SK-N-SH (cell line): ENCODE measurements at places on chromosomes 16 and 17.
A peak's percentile ranks its signal among the peaks of the same experiment; 100 is the strongest.

GRCh38 chr17:77370586-77370985 lies 229.8 kb downstream of the SEC14L1 start:
- peaks cover 62% of the 10 kb centered on the region for H3K4me1 ChIP-seq
- DNase-seq: no peak
- H3K27me3 ChIP-seq: no peaks in the 10 kb centered on the region
- H3K4me3 ChIP-seq: no peak overlapping the region
- H3K36me3 ChIP-seq: no peaks in the 10 kb centered on the region

- DNase-seq: peak; percentile 67
- H3K27ac ChIP-seq: no peak overlapping the region
- H3K36me3 ChIP-seq: no peaks in the 10 kb centered on the region
- H3K27me3 ChIP-seq: no peaks in the 10 kb centered on the region
Measured at GRCh38 chr17:9291912-9292560, 270.7 kb downstream of the NTN1 start.

DNA sequence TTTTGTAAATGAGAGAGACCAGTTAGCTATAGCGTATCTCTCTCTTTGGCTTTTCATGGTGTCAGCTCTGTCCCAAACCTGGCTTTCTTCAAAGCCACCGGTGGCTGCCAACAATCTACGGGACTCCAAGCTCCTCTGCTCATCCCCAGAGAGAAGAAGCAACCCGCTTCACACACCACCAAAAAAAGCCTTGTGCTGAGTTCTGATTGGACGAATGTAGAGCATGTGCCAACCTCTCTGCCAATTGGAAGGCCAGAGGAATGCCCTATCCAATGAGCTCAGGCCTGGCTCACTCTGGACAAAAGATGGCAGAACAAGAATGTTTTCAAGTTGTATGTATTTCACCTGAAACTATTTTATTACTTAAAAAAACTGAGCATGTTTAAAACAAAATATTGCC lies 202.4 kb downstream of the C16orf95 start:
- DNase-seq: no peak
- H3K4me1 ChIP-seq: no peaks in the 10 kb centered on the region
- peaks cover 74% of the 10 kb centered on the region; the same call in 1 of the 2 replicates for H3K27me3 ChIP-seq
- H3K36me3 ChIP-seq: no peaks in the 10 kb centered on the region

GRCh38 chr16:81632392-81633146 lies 146.5 kb upstream of the PLCG2 start:
- no peaks in the 10 kb centered on the region for H3K27me3 ChIP-seq
- H3K4me3 ChIP-seq: no peak overlapping the region
- H3K4me1 ChIP-seq: peaks cover 12% of the 10 kb centered on the region; the same call in 1 of the 2 replicates
- no peak overlapping the region for H3K27ac ChIP-seq
- DNase-seq: no peak

DNA sequence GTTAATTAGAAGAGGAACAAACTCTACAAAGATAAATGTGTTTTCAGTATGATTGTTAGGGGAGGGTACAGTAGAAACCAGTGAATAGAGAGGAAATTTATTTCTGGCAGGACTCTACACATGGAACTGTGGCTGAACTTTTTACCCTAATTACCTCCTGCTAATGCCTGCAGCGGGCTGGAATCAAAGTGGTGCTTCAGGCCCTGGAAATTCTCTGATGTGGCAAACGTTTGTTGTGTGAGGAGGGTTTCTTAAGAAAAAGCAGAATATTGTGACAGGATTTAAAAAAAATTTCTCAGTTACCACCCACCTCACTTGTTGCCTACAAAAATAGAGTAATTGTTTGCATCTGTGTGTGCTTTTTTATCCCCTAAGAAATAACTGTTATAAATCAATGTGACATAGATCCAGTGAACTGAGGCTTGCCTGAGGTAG lies 154.5 kb downstream of the BCAS3 start:
- no peaks in the 10 kb centered on the region for H3K36me3 ChIP-seq
- peak overlapping the region; percentile 71 for H3K27ac ChIP-seq
- H3K27me3 ChIP-seq: no peaks in the 10 kb centered on the region
- H3K4me1 ChIP-seq: peaks cover 11% of the 10 kb centered on the region

DNA sequence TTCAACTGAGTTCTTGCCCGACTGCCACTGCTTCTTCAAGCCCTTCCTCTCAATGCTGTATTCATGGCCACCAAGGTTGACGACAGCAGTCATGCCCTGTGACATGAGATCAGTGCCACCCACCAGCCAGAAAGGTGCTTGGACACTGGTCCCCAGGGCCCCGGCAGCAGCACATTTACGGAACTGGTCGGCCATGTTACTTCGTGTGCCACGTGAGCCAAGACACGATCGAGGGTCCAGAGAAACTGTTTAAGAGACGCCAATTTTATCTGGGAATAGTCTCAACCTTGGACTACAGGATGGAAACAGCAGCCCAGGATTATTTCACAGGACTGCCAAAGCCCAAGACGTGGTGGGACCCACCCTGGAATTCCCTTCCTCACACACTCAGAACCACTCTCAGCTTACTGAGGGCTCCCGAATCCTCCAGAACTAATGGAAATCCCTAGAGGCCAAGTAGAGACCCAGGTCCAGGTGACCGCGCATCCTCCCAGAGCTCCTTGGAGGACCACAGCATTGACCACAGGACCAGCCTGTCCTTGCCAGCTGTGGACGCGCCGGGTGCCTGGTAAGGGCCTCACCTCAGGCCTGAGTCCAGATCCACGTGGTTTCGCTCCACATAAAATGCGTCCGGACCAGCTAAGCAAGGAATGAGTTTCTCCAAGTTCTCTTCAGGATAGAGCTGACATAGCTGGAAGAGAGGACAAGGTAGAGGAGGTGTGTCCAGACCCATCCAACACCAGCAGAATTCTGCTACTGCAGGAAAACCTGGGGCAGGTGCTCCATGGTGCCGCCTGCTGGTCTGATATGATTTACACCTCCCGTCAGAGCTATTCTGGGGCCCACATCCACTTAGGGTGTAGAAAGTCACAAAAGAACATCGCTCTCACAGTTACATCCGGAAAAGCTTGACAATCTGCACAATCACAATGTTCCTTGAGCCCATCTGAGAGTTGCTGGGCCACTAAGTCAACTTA lies 28.2 kb downstream of the MAP1LC3B start:
- H3K36me3 ChIP-seq: peaks cover 48% of the 10 kb centered on the region
- H3K4me3 ChIP-seq: no peak overlapping the region
- no peaks in the 10 kb centered on the region for H3K27me3 ChIP-seq
- peaks cover 3% of the 10 kb centered on the region; the same call in 1 of the 2 replicates for H3K4me1 ChIP-seq

DNA sequence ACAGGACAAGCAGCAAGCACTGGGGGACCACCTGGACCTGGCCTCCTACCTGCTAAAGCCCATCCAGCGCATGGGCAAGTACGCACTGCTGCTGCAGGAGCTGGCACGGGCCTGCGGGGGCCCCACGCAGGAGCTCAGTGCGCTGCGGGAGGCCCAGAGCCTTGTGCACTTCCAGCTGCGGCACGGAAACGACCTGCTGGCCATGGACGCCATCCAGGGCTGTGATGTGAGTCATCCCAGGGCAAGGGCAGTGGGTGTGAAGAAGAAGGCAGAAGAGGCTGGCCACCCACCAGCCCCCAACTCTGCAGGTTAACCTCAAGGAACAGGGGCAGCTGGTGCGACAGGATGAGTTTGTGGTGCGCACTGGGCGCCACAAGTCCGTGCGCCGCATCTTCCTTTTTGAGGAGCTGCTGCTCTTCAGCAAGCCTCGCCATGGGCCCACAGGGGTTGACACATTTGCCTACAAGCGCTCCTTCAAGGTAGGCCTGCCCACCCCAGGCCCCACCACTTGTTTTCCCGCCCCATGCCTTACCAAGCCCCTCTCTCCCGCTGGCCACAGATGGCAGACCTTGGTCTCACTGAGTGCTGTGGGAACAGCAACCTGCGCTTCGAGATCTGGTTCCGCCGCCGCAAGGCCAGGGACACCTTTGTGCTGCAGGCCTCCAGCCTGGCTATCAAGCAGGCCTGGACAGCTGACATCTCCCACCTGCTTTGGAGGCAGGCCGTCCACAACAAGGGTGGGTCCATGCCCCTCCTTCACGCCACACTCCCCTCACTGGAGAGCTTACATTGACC lies 7.3 kb downstream of the PLEKHG4 start:
- DNase-seq: no peak
- peaks cover 21% of the 10 kb centered on the region; the same call in 1 of the 2 replicates for H3K4me1 ChIP-seq
- H3K27ac ChIP-seq: no peak overlapping the region

DNA sequence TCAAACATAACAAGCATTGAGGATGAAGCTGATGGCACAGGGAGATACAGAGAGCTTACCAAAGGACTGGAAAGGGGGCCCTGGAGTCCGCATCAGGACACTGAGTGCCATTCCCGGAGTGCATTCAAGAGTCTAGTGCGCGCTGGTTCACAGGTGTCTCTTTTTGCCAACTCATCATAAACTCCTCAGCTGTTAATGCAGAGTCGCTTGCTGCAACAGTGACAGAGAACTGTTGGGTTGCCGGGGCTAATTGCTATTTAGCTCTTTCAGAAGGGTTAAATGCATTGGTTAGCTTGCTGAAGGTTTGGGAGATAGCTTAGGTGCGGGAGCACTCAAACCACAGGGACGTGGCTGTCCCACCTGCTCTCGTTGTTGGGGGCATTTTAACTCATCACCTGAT lies 1091.6 kb upstream of the EEF2KMT start:
- H3K27me3 ChIP-seq: no peaks in the 10 kb centered on the region
- H3K4me3 ChIP-seq: no peak overlapping the region
- H3K4me1 ChIP-seq: no peaks in the 10 kb centered on the region
- no peak for DNase-seq
- no peaks in the 10 kb centered on the region for H3K36me3 ChIP-seq

DNA sequence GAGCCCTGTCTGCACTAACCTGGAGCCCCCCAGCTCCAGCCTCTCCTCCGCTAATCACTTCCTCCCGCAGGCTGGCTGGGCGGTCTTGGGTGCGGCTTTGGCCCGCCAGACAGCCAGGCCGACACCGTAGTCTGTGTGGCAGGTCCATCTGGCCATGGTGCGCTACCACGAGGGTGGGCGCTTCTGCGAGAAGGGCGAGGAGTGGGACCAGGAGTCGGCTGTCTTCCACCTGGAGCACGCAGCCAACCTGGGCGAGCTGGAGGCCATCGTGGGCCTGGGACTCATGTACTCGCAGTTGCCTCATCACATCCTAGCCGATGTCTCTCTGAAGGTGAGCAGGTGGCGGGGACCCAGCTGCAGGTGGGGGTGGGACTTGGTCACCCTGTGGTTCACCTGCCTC lies 30.7 kb upstream of the POLR3E start:
- H3K4me3 ChIP-seq: no peak overlapping the region
- H3K27me3 ChIP-seq: no peaks in the 10 kb centered on the region
- peaks cover 7% of the 10 kb centered on the region; the same call in 1 of the 2 replicates for H3K36me3 ChIP-seq
- H3K27ac ChIP-seq: no peak overlapping the region

GRCh38 chr16:3935921-3936320 lies 55.4 kb upstream of the CREBBP start:
- no peak overlapping the region for H3K4me3 ChIP-seq
- H3K27ac ChIP-seq: no peak overlapping the region
- no peaks in the 10 kb centered on the region for H3K36me3 ChIP-seq

DNA sequence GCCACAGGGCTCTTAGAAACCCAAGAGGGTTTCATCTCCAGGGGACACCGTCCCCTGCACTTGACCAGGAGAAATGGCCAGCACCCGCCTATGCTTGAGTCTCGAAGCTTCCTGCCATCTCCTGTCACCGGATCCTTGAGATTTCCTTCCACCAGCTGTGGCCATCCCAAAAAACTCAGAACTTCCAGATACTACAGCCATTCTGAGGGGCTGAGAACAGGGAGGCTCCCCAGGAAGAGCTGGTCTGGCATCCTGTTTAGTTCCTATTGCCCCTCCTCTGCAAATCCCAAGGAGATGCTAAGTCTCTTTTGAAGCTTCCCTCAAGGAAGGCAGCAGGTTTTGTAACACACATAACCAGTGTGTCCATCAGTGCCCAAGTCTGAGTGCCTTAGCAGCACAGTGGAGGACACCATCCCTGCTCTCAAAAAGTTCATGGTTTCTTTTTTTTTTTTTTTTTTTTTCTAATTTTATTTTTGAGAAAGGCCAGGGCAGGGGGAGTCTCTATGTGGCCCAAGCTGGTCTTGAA lies 2.0 kb downstream of the UBALD2 start:
- peak overlapping the region; percentile 63; the same call in 1 of the 2 replicates for H3K27ac ChIP-seq
- no peaks in the 10 kb centered on the region for H3K27me3 ChIP-seq
- H3K36me3 ChIP-seq: peaks cover 8% of the 10 kb centered on the region
- DNase-seq: no peak
- peaks cover 22% of the 10 kb centered on the region for H3K4me1 ChIP-seq

DNA sequence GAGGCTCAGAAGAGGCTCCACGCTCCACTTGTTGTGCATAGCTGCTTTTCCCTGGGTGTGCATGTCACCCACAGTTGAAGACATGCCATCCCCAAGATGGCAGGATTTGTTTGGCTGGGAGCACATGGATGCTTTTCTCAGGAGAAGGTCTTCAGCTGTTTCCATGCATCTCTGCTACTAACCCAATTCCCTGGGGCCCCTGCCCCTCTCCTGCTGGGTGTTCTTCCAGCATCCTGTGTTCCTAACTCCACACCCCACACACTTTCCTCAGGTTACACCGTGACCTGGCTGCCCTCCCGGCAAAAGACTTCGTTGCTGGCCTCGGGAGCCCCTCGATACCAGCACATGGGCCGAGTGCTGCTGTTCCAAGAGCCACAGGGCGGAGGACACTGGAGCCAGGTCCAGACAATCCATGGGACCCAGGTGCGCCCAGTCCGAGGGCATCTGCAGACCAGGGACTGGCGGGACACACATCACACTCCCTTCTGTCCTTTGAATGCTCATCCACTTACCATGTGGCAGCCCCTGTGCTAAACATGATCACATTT lies 21.5 kb downstream of the ITGAL start:
- no peak overlapping the region for H3K27ac ChIP-seq
- no peak for DNase-seq
- H3K4me3 ChIP-seq: no peak overlapping the region
- no peaks in the 10 kb centered on the region for H3K27me3 ChIP-seq
- no peaks in the 10 kb centered on the region for H3K4me1 ChIP-seq

- H3K36me3 ChIP-seq: no peaks in the 10 kb centered on the region
- DNase-seq: no peak
- H3K27me3 ChIP-seq: no peaks in the 10 kb centered on the region
- H3K27ac ChIP-seq: no peak overlapping the region
Measured at GRCh38 chr16:47477679-47478078, 16.5 kb downstream of the PHKB start.

DNA sequence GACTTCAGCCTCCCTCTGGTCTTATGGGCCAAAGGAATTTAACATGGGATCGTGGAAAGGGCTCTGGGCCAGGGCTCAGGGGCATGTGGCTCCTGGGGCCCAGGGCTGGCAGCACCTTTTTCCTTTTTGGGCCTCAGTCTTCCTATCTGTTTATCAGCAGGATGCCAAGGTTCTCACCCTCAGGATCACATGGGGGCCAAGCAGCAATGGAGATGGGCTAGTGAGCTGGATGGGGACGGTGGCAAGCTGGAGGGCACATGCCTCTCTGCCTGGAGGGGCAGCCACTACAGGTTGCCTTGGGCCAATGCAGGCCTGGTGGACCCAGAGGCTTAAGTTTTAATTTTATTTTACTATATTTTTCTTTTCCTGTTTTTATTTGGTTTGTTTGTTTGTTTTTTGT lies 95.4 kb downstream of the CYLD start:
- no peak overlapping the region for H3K27ac ChIP-seq
- H3K4me3 ChIP-seq: no peak overlapping the region
- H3K4me1 ChIP-seq: no peaks in the 10 kb centered on the region
- H3K27me3 ChIP-seq: no peaks in the 10 kb centered on the region
- no peak for DNase-seq
